ENCODE measurements at places on chromosomes 4 and X.

DNA sequence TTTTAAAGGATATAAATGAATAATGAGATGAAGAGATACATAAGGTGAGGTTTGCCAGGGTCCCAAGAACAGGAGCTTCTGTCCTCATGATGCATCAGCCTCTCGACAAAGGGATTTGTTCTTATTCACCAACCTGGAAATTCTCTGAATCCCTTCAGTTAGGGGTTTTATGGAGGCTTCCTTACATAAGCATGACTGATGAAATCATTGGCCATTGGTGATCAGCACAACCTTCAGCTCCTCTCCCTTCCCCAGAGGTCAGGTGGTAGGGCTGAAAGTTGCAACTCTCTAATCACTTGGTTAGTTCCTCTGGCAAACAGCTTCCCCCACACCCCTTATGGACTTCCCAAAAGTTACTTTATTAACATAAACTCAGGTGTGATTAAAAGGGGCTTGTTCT is 222.0 kb downstream of the SPRY1 start:
- DNase-seq = no peak

DNA sequence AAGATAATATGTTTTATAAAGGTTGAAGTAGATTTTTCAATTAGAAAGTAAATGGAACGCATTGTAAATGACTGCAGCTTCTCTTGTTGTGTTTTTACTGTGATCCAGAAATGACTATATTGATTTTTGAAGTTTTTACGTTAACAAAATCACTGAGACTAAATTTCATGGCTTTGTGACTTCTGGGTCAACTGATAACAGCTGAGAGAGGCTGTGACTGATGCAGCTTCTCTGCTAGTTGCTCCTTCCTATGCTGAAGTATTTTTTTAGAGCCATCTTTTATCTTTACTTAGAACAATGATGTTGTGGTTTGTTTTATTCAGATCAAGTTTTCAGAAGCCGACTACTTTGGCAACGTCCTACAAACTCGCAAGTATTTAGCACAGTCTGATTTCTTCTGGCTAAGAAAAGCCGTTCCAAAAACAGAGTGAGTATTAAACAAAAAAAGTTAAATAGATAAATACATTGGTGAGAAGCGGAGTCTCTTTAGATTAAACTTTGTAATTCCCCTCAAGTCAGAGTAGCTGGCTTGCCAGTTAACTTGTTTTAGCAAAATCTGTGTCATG is 94.7 kb upstream of the CBLL2 start:
- DNase-seq = no peak

- DNase-seq = no peak
Measured at GRCh38 chr4:81604683-81605218, 133.0 kb upstream of the RASGEF1B start.

DNA sequence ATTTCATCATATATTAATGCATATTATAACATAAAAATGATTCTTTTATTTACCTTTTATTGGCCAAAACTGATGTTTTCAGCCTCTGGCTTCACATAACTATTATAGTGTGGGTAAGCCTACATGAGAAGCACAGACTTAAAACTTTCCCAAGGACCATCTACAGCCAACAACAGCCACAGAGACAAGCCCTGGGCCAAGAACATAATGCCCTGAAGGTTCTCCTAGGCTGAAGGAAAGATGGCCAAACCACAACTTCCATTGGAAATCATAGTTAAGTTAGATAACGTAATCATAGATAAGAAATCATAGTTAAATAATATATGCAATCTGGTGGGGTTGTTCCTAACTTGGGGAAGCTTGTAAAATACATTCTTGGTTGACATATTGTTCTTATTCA is 280.0 kb upstream of the EMCN start:
- no peak for DNase-seq

DNA sequence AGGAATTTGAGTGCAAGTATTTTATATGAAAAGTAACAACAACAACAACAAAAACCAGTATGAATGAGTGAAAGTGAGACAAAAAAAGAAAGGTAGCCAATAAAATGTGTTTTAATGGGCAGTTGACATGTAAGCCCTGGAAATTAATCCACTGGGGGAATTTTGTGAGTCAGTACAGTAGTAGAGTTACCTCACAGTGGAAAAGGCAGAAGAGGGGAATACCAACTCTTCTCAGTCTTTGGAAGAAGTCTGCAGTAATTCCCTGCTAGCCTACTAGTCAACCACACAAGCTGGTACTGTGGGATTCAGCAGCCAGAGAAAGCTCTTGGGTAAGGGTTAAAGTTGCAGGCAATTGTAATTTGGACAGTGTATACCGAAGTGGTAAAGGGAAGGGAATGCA is 76.3 kb upstream of the IL15 start:
- no peak for DNase-seq

- no peak for DNase-seq
Measured at GRCh38 chr4:126533146-126533805, 1099.5 kb upstream of the INTU start.

DNA sequence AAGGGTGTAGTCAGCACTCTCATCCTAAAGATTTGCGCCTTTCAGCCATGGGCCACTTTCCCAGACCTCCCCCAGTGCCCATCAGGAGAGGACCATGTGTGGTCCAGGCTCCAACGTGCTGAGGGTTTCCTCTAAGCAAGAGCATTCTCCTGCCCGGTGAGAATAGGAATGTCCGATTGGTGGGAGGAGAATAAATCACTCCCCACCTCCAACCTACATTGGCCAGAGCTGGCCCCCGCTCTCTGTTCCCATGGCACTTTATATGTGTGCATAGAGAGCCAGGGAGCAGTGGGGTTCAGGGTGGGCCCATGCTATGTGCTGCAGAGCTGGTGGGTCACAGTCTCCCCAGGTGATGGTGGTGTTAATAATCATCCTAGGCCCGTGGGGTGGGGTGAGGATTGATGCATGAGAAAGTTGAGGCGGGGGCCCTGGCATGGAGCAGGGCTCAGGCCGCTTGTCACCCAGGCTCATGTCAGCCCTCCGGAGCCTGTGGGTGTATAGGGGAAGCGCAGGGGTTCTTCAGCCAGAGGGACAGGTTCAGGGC is 6.8 kb upstream of the SORCS2 start:
- no peak for DNase-seq

DNA sequence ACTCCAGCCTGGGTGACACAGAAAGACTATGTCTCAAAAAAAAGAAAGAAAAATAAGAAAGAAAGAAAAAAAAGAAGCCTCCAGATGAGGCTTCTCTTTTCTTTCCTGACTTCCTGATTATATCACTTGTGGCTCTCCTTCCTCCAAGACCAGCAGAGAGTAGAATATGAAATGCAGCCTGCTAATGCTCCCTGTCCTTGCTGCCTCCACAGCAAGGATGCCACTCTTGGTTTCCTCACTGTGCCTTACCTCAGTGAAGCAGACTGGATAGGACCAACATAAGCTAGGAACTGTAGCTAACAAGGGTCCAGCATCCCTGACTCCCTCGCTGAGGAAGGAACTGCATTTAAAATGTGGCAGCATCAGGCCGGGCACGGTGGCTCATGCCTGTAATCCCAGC is 11.7 kb downstream of the SLC25A43 start:
- DNase-seq = no peak

GRCh38 chrX:39911278-39911897 is 186.4 kb downstream of the BCOR start:
- no peak for DNase-seq

DNA sequence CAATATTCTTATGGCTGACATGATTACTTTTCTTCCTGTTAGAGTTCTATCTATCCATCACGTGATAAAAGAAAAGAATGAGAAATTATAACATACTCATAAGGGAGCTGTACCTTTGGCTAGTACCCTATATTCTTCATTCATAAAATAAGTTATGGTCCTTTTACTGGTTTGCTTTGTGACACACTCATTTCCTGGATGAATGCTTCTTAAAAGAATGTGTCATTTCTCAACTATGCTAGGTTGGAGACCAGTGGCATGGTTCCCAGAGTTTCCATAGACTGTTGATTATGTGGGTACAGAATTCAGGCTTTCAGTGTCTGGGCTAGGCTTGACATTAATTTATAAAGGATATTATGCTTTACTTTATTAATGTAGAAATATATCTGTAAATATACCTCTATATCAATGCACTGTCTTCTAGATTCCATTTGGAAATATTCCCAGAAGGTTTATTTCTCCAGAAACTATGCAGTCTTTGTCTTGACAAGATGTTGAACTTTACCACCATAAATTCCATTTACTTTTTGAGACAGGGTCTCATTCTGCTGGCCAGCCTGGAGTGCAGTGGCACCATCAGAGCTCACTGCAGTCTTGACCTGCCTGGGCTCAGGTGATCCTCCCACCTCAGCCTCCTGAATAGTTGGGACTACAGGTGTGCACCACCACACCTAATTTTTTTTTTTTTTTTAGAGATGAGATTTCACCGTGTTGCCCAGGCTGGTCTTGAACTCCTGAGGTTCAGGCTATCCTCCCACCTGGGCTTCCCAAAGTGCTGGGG is 23.8 kb downstream of the NUDT6 start:
- DNase-seq = no peak

- no peak for DNase-seq
Measured at GRCh38 chrX:30690330-30690729, 37.1 kb downstream of the GK start.

DNA sequence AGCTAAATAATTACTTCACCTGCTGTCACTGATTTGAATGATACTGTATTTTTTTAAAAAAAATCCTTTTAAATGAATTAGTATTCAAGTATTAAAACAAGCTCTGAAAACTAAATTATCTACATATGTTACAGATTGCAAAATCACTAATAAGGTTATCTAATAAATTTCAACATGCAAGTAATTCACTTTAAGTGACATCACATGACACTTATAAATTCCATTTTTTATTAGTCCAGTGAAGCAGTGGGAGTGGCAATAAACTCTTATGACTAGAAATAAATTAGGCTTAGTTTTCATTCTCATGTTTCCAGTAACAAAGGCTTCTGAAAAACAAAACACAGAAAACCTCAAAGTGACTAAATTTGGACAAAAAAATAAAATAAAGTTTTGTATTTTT is 36.3 kb downstream of the SMIM31 start:
- DNase-seq = no peak

GRCh38 chrX:18290200-18290599 is 64.3 kb downstream of the SCML2 start:
- no peak for DNase-seq

DNA sequence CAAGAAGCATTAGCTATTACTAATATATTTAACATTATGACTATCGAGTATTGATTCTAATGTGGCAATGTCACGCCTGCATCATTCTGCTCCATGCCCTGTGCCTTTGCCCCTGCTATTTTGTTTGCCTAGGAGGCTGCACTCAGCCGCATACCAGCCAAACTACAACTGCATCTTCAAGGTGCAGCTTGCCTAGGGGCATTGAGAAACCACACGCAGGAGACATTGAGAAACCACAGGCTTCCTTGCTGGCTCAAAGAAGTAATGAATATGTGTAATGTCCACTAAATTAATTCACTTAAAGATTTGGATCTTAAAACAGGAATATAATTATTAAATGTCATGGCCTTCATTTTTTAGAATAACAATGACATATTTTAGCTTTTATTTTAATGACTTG is 683.6 kb upstream of the TENM3 start:
- DNase-seq = no peak

- DNase-seq = no peak
Measured at GRCh38 chr4:94304365-94304971, 38.2 kb downstream of the HPGDS start.

DNA sequence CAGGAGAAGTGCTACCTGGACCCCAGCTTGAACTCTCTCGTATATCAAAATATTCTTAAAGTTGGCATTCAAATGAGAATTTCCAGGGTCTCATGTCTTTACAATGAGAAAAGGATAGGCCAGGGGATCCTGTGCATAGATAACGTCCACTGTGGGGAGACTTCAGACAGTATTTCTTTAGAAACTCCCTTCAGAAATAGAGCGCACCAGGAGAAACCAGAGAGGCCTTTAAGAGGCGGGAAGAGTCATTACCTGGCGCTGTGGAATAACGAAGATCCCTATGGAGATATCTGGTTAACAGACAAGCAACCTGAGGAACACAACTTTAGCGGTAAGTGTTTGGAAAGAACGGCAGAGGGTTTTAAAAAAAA is 600 bp downstream of the RADX start:
- no peak for DNase-seq

- no peak for DNase-seq
Measured at GRCh38 chr4:65670331-65671031, at the start of gene EPHA5. Gene EPHA5 (minus strand): TSS chr4:65670489. CDS start chr4:65669742, 747 bp downstream.

DNA sequence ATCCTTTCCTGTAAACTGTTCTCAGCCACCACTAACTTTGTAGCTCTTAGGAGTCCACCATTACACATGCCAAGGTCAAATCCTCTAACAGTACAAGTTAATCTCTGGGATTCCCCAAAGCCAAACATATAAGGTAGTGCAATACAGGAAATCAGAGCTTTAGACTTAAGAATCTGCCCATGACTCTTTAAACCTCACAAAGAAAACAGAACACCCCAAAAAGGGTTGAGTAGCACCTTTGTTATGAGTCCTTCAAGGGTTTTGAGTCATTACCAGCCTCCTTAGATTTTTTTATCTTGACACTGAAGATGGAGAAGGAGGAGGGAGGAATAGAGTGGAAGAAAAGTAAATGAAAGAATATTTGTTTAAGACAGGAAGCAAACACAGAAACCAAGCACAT is 243.9 kb upstream of the SPANXN1 start:
- DNase-seq = no peak

DNA sequence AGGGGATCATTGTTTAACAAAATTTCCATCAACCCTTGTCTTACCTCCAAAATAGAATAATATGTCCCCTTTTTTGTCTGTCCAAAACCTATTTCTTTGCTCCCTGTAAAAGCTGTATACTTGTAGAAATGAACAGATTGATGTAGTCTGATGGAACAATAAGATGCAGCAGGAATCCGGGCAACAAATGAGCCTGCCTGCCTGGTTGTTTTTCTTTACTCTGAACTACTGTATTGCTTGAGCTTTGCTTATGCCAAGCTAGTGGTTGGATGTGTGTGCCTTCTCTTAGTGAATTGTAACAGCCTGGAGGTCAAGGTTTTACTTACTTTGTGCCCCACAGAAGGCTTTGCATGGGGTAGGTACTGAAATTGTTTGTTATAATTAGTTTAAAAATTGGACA is 116.2 kb upstream of the TLL1 start:
- no peak for DNase-seq

DNA sequence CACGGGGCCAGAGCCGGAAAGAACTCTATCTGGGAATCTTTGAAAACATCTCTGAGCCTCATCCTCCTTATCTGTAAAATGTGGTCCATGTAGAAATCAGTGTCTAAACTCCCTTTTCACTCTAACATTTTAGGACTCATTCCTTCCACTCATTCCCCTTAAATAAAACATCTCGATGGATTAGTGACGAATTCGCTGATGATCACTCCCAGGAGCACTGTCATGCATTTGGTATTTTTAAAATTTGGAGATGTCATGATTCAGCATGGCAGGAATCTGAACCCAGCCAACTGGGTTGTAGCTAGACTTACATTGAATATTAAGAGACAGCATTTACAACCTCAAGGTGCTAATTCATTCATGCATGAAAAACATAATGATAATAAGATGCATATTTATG is 88.1 kb downstream of the SPANXN3 start:
- no peak for DNase-seq

- DNase-seq = no peak
Measured at GRCh38 chr4:27846951-27847350, 986.3 kb downstream of the STIM2 start.
